Heart left ventricle (tissue), 16 donors: ENCODE measurements at places on chromosomes 1 and 21. TPM values are rescaled to one million over a fixed set of nuclear protein-coding genes. Genes with fewer than 3 reads are reported as not detected.

The ACP6 gene
- 13.5 TPM for total RNA-seq

The KPRP gene
- total RNA-seq: not detected

The SLC19A2 gene
- 14.3 TPM for total RNA-seq

The MAGI3 gene
- total RNA-seq: 9.9 TPM
